ENCODE measurements at places on chromosomes 1 and 21.

DNA sequence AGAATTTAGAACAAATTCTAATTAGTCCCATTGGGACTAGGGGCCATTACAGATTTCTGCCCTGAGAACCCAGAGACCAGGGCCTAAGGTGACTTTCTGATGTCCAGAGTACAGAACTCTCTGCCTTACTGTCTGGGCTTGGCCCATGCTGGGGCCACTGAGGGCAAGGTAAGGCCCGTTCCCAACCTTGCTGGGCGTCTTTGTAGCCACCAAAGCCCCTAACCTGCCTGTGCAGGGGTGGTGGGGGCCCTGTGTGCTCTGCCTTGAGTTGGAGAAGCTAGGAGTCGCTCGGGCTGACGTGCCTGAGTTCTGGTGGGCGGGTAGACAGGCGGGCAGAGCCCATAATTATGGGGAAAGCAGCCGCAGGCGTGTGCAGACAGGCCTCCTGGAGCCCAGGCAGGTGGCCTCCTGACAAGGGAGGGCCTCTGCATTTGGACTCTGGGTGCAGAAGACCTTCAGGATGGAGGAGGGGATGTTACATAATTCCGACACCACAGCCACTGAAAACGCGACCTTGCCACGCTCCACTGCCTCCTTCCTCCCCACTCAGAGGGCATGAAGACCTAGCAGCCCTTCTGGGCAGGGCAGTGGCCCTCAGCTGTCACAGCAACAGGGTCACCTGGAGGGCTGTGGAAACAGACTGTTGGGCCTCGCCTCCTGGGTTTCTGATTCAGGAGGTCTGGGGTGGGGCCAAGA is 239.9 kb upstream of the TMEM51 start:
- DNase-seq: no peak

DNA sequence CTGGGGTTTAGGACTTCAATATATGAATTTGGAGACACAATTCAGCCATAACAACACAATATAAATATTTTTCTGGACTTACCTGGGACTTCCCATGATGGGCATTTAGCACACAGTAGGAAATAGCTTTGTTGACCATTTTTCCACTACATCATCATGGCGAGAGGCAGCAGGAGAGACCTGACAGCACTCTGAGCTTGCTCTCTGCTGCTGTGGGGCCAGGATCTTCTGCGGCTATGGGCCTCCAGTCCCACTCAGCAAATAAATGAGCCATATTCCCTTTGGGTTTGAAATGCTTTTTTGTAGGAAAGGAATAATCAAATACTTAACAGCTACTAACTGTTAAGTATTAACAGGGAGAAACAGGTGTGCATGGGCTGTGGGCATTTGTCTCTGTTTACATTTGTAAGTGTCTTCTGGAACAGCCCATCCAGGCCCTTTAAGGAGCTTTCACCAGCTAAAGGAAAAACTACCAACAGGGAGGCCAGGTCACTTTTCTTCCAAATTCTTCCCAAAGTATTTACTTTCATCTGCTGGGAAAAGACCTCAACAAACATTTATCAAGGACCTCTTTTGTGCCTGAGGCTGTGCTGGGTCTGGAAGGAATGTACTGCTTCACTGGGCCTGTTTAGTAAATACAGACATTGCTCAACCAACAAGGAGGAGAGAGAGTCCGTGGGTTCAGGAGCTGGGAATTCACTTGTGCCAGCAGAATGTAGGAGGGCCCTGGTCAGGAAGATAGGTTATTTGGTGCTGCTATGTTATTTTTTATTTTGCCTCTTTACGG is 133.2 kb downstream of the LRIG2 start:
- no peak for DNase-seq

DNA sequence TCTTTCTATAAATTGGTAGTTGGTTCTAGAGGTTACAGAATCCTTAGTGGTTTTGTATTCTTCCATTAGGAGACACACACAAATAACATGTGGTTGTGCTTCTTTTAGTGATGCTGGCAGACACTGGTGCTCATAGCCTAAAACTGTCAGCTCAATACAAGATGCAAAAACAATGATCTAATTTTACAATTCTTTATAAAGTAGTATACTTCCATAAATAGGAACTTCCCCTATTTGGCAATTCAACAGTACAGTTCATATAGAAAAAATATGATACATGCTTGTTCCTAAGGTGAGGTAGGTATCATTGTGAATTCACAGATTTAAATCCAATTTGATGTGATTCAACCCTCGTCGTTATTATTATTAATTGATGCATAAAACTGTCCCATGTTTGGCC is 20.8 kb upstream of the CCDC17 start:
- no peak for DNase-seq

GRCh38 chr1:234512451-234512861 is 33.5 kb upstream of the TARBP1 start:
- DNase-seq: no peak

GRCh38 chr1:58256546-58256945 is 290.0 kb downstream of the OMA1 start:
- no peak for DNase-seq

DNA sequence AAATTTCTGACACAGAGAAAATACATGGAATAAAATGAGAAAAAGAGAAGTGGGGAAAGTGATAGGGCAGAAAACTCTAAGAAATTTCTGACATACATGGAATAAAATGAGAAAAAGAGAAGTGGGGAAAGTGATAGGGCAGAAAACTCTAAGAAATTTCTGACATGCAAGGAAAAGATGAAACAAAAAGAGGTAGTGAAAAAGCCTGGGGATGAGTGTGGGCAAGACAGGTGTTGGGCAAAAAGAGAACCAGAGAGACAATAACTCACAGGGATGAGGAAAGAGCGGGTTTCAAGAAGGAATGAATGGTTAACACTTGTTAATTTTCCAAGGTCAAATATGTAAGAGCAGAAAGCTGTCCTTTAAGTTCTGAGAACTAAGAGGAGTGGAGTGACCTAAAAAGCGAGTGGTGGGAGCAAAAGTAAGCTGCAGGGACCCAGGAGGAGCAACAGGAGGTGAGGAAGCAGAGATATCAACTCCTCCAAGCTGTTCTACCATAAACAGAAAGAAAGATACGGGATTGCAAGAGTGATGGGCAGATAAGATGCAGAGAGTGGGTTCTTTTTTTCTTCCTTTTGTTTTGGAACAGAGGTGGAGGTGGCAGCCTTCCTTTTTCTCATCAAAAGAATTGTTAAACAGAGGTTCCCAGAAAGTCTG is 29.9 kb upstream of the EXO1 start:
- no peak for DNase-seq

GRCh38 chr1:5757187-5757805 is 234.9 kb downstream of the NPHP4 start:
- DNase-seq: no peak

GRCh38 chr1:160427625-160428024 is 27.3 kb downstream of the VANGL2 start:
- DNase-seq: no peak

DNA sequence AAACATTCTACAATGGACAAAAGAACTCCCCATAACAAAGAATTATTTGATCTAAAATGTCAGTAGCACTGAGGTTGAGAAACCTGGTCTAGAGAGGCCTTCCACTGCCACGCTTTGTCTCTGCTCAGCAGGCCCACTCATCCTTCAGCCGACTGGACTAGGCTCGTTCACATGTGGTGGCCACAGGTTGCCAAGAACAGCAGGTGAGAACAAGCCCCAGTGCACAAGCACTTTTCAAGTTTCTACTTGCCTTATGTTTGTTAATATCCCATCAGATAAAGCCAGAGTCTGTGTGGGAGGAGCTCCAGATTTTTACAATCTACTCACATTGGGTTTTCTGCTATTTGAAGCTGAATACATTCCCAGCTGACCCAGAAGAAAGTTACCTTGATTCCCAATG is 9.1 kb upstream of the EFHD2 start:
- no peak for DNase-seq

DNA sequence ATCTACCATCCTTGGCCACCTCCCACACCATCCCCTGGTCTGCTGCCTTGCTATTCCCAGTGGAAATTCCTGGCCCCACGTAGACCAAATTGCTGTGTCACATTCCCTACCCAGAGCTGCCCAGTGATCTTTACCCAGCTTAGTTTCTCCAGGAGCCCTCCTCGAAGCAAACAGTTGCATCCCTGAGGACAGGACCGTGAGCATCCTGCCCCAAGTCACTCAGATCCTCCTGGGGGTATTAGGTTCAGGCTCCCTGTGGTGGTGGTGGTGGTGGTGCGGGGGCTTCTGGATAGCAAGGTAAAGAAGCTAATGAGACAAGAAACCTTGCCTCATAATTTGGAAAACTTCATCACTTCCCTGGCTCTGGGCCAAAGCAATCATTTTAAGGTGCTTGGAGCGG is 58.4 kb upstream of the RBM15 start:
- no peak for DNase-seq

Data from stimulated activated CD8-positive, alpha-beta memory T cell treated with anti-CD3 and anti-CD28 coated beads, Interleukin-2, amount 100 ng/mL, for 1 hour (primary cell).